Stimulated activated naive CD4-positive, alpha-beta T cell (primary cell): ENCODE measurements at places on chromosomes 11 and 22.

- no peak for DNase-seq
These were observed 170.0 kb upstream of the PDGFD start for GRCh38 chr11:104333977-104334376.

- DNase-seq, result no peak
These were observed 40.8 kb upstream of the CYP2D6 start for GRCh38 chr22:42171417-42171816.

DNA sequence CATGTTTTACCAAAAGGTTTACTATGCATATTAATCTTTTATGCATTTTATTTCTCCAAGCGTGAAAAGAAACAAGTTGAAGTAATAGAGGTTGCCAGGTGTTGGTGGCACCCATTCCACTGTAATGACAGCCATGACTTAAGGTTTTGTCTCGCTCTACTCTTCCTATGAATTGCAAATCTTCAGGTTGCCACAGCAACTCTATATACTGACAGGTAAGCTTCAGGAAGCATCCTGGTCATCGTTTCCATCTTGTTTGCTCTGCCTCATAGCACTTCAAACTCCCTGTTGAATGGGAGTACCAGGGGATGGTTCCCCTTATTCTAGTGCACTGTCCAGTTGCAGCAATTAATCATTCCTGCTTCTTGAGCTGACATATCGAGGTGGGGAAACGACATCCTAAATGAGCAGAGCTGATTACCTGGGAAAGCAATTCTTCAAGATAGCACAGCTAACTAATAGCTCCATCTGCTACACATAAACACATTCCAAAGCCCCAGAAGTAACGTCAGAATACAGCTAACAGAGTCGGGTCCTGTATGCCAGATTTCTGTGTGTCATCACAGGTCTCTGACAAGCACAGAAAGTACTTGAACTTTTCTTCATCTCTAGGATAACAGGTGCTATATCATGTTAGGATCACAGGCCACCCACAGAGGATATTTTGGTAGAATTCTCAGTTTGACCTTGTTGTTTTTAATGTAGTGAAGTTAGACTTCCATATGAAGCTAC, 80.3 kb downstream of the CADM1 start:
- DNase-seq, result no peak

DNA sequence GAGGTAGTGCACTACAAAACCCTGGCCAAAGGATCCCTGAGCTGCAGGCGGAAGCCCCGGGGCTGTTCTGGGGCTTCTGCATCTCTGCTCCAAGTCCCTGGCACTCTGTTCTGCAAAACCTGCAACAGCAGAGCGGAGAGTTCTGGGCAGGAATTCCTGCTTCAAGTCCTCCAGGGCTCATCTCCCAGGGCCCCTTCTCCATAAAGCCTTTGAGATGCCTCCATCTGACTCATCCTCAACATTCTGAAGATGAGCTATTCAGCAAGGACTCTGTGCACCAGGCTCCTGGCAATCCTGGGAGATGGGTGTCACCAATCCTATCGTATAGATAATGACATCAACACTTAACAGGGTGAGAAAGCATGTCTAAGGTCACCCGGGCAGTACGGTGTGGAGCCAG, 19.3 kb downstream of the SYN3 start:
- DNase-seq, result no peak

DNA sequence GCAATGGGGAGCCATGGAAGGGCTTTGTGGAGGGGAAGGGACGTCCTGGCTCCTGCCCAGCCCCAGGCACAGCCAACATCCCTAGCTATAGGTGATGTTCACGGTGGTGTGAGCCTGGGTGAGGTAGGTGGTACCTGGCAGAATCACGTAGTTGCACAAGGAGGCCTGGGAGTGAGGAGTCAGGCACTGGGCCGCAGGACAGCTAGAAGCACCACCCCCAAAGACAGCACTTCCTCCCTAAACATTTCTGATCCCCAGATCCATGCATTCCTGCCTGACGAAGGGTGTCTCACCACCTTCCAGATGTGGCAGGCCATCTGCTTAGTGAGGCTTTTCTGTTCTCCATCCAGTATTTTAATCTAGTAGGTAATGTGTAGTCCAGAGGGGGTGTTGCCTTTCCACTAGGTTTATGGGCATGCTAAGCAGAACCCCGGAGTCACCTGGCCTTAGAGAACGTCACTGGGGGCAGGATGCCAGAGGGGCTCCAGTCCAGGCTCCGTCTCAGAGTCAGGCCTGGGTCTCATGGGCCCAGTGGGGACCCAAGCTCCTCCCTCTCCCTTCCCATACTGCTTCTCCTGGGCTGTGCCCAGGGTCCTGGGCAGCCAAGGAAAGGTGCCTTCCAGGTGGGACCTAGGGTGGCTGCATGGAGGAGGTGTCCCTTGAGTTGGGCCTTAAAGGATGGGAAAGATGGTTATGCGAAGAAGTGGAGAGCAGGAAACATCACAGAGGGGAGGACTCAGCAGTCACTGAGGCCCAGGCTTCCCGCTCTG, 56.2 kb downstream of the OTOG start:
- no peak for DNase-seq

- DNase-seq, result no peak
These were observed 270.7 kb upstream of the SYN3 start for GRCh38 chr22:33328789-33329296.

- DNase-seq, result no peak
These were observed 341.1 kb upstream of the CNTN5 start for GRCh38 chr11:98679673-98680072.

DNA sequence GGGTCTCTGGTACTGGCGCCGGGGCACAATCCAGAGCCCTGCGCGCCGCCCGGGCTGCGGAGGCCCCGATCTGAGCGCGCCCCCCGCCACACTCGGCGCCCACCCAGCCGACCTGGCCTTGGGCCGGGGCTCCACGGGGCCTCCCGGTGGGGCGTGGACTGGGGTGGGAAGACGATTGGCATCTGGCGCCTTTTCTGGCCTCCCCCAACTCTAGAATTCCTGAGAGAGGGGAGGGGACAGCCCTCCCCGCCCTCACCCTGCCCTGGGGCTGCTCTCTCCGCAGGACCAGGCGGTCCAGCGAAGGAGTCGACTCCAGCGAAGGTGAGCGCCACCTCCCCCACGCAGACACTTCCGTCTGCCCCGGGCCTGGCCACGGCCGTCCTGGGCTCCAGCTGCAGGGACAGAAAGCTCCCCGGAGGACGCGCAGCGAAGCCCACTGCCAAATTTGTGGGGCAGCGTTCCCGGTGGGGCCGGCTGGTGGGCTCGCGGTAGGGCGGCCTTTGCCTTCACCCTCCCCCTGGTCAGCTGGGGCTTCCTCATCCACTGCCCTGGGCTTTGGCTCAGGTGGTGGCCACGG, 593 bp downstream of the SSH3 start:
- no peak for DNase-seq

DNA sequence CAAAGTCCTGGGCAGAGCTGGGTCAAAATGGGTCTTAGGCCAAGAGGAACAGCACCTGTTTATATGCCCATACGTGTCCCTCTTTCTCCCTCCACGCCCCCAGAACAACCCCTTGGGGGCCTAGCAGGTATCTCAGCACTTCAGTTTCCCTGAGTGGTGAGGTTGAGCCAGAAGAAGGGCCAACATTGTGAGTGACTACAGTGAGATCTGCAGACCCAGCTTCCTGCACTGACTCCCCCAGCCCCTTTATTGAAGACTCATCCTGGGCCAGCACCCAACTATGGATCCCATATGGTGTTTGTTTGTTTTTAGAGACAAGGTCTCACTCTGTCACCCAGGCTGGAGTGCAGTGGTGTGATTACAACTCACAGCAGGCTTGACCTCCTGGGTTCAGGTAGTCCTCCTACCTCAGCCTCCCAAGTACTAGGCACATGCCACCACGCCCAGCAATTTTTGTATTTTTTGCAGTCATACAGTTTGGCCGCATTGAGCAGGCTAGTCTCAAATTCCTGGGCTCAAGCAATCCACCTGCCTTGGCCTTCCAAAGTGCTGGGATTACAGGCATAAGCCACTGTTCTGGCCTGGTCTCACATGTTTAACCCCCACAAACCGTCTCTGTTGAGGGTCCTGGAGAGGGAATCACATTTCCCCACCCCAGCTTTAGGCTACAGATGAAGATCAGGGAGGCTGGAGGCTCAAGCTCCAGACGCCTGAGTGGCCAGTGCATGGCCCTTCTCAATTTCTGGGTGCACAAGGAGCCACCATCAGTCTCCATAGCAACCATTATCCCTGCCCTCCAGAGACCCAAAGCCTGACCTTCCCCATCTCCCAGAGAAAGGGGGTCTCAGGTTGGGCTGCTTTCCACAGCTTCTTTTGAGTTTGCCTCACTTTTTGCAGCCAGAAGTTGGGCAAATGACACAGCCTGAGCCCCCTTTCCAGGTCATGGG, 1.7 kb upstream of the LARGE2 start:
- no peak for DNase-seq

DNA sequence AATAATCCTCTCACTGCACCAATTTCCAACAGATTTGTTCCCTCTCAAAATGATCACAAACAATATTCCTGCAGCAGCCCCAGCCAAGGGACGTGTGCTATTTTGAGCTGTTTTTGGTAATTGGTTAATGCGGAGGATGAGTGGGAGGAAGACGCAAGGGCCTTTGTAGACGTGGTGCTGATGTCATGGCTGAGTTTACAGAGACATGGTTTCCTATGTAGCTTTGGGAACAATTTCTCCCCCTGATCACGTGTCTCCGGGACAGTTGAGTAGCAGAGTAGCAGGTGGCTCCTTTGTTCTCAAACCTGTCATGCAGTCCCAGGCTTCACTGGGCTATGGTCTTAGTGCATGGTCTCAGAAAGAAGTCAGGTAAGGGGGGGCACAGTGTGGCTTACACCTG, 183.2 kb upstream of the NECTIN1 start:
- no peak for DNase-seq

GRCh38 chr11:47917599-47918369, 62.6 kb upstream of the PTPRJ start:
- DNase-seq, result no peak

DNA sequence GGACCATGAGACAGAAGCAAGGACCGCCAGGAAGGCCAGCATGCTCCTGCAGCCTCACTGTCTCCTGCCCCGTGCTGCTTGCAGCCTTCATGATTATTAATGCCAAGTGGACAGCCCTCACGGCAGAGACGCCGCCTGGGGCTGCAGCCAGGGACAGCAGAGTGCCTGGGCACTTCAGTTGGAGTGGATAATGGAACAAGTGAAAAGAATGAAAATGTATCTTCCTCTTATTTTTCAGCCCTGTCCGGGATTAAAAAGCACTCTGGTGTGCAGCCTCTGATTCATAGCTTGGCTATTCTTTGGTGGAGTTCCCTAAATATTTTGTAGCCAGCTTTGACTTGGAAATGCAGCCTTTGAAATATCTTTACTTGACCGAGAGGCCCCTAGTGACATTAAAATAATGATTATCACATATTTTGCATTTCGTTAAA, 1404.2 kb downstream of the BRD1 start:
- no peak for DNase-seq

DNA sequence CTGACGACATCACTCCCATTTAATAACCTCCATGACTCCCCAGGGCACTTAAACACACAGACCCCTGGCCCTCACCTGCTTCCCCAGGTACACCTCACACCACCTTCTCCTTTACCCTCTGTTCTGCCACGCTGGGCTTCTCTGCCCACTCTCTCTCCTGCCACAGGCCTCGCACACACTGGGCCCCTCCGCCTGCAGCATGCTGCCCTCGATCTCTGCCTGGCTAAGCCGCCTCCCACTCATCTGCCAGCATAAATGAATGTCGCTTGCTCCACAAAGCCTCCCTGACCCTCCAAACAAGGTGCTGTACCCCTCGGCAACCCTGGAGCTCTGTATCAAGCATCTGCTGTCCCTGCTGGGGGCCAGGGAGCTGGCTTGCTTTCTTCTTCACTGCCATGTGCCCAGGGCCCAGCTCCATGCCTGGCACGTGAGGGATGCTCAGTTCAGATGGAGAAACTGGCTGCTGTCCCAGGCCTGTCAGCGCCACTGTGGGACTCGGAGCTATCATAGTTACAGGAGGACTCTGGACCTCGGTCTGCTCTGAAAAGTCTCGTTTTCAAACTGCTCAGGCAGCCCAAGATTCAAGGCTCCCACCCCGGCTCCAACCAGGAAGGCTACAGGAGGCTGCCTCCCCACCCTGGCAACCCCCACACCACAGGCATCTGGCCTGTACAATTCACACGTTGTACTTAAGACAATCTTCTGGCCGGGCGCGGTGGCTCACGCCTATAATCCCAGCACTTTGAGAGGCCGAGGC, 11.9 kb downstream of the TTLL1 start:
- no peak for DNase-seq

DNA sequence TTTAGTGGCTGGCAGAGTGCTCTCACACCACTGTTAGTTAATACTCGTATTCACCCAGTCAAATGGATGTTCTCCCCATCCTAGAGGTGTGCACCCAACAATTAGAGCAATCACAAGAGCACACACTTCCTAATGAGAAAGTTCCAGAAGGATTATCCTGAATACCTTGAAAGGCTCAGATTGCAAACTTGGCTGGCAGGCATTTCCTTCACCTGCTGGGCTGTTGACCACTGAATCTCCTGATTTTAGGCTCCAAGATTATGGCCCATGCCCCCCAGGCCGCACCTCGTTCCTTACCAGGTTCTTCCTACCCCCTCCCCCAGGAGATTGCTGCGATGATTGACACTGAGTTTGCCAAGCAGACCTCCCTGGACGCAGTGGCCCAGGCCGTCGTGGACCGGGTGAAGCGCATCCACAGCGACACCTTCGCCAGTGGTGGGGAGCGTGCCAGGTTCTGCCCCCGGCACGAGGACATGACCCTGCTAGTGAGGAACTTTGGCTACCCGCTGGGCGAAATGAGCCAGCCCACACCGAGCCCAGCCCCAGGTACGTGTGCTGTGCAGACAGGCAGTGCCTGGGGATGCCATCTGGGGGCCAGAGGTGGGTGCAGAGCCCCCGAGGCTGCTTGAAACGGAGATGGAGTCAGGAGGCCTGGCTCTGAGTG, 26.9 kb downstream of the TAB1 start:
- no peak for DNase-seq

GRCh38 chr11:123272565-123272964, 77.5 kb upstream of the CLMP start:
- DNase-seq, result no peak

- no peak for DNase-seq
These were observed 13.2 kb downstream of the C11orf87 start for GRCh38 chr11:109435121-109435742.
